ENCODE measurements at places on chromosomes 2 and 18.
A peak's percentile ranks its signal among the peaks of the same experiment; 100 is the strongest.

DNA sequence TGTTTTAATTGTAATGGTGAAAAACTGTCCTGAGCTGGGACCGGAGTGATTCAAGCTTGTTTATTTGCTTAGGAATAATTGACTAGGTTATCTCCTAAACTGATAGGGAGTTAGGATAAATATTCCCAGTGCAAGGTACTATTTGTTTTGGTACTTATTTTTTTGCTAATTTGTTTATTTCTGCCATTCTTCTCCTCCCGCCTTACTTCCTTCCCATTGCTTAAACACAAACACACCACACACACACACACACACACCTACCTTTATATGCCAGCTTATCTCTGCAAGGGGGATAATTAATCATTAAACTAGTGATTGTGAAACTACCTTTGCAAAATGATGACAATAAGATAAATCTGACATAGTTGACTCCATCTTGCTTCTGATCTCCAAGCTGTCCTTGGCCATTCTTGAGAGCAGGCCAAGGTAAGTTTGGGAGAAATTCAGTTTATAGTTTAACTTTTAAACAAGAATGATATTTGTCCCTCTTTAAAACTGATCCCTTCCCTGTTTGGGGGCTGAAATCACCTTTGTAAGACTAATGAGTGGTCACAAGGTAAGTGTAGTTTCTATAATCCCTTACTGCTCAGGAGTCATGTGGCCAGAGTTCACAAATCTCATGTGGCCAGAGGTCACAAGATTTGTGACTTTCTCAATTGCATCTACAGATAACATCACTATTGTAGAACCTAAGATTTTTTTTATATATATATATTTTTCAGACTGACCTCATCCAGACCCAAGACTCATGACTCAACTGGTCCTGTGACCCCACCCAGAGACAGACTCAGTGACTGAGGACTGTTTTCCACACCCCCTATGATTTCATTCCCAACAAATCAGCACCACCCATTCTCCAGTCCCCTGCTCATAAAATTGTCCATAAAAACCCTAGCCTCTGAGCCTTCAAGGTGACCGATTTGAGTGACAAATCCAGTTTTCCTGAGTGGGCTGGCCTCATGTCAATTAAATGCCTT, 83.1 kb upstream of the LRRTM4 start:
- no peak for DNase-seq

DNA sequence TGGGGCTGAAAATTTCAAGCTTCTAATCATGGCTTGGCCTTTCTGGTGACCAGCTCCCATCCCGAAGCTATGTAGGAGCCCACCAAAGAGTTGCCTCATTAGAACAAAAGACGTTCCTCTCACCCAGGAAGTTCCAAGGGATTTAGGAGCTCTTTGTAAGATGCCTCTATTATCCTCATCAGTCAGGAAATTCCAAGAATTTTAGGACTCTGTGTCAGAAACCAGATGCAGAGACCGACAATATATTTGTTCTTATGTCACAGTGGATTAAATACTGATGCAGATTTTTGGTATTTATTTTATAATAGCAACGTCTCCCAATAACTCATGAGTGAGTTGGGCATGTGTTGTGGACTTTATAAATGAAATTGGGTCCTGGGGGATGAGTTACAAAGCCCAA, 91.8 kb upstream of the SKOR2 start:
- DNase-seq = no peak

DNA sequence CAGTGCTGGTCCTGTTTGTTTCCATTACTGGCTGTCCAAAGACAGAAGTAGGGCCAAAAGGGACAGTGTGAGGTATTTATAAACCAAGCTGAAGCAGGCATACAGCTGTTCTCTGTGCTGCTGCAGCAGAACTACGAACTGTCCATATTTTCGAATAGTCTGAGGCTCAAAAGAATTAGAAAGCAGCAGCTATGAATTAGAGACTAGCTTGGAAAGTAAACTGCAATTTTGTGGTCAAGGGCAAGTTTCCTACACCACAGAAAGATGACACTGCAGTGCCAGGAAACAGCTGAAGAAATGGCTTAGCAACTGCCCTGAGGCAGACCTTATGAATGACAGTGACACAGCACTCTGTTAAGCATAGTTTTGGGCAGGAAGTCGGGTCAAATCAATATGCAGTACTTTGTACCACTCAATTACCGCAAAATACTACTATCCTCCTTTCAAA, 125.3 kb downstream of the TMEM131 start:
- DNase-seq = no peak

DNA sequence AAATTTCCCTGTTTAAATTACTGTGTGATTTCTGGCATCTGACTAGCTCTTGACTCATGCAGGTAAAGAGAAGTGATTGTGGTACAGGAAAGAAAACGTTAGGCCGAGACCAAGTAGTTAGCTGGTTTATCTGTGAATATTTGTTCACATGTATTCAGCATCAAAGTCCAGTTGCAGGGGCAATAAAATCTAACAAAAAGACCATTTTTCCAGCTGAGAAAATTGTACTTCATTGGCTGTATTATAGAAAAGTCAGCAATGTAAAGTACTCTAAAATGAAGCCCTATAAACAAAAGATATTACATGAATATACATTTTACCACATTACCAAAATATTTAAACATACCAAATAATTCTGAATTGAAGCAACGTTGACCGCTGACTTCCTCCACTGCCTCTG, 88.3 kb downstream of the NBAS start:
- no peak for DNase-seq

GRCh38 chr2:165698444-165698884, 95.6 kb downstream of the GALNT3 start:
- DNase-seq = peak; percentile 51

- peak; percentile 24 for DNase-seq
These were observed 490 bp downstream of the NDUFS1 start for GRCh38 chr2:206158563-206159345.

DNA sequence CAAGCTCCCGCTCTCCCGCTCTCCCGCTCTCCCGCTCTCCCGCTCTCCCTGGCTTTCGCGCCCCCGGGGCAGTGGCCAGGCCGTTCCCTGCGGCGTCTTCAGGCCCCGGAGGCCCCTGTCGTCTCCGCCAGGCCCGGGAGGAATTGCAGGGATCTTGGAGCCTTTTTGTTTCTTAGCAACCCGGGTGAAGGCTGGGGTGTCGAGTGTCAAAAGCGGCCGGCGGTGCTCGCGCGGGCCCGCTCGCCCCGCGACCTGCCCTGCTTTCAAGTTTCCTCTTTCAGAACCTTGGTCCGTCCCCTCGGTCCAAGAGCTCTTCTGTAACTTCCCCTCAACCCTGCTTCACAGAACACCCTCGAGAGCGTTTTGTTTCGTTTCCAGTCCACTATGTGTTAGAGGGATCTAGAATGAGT, 1.4 kb downstream of the RNF138 start:
- peak; percentile 46 for DNase-seq

DNA sequence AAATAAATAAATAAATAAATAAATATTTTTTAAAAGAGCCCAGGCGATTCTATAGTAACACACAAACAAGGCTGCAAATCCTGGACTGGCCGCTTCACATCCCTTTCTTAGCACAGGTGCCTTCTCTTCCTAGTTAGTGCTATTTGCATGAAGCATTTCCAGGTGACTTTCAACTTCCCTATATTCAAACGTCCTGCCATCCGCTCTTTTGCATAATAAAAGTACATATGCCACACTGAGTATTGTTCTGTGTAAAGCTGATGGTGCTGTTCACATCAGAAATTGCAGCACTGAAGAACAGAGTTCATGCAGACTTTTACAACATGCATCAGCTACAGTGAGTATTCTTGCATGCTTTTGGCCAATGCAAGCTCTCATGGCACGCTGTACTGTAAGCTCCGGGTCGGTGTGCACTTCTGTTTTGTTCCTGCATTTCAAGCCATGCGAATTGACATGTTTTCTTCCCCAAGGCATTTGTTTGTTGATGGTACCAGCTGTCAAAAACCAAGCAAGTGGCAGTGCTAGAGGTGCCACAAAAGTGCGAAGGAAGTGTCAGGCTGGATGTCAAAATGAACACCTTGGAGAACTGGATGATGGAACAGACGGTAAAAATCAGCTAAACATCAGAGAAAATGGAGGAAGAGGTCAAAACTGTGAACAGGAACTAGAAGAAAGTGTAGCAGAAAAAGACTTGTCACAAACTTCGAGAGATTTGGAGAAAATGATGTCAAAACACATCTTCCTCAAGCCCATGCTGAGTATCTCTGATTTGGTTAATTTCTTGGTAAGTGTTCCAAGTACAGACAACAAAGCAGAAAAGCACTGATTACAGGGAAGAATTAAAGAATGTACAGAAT, 25.5 kb upstream of the CEP68 start:
- no peak for DNase-seq

- DNase-seq = peak; percentile 24
These were observed 27.4 kb upstream of the NMUR1 start for GRCh38 chr2:231557571-231558217.

DNA sequence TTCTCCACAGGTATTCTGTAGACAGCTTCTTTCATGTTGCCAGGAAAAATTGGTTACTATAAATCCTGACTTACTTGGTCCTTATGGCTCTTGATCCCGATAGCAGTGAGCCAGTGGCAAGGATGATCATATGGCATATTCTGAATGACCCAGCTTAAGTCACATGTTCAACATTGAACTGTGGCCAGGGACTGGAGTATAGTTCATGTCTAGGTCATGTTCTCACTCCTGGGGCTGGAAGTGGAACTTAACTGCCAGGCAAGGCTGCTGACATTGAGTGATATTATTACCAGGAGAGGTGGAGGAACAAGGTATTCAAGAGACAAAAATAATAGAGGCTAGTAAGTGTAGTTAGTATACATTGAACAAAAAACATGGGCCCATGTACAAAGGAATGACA, 26.2 kb downstream of the R3HDM1 start:
- DNase-seq = no peak

DNA sequence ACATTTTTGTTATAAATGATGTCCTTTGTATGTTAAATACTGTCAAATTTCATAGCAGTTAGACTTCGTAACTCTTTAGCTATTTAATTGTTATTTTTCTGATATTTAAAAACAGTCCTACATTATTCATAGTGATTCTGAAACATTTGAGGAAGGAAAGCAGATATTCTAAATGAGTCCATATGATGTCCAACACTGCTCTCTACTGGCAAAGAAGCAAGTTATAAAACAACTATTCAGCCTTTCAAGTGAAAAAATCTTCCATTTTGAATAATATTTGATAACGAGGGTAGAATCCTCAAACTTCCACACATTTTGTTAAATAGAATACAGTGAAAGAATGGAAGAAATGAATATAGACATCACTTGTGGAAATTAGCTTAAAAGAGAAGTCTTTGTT, 220.8 kb downstream of the GULP1 start:
- peak; percentile 76 for DNase-seq

GRCh38 chr2:61714210-61714609, 139.7 kb downstream of the FAM161A start:
- no peak for DNase-seq

Measured in NCI-H2081 (cell line).